ENCODE measurements at places on chromosomes 2 and 18.

- DNase-seq: no peak
Measured at GRCh38 chr2:223488814-223489213, 113.3 kb downstream of the SCG2 start.

DNA sequence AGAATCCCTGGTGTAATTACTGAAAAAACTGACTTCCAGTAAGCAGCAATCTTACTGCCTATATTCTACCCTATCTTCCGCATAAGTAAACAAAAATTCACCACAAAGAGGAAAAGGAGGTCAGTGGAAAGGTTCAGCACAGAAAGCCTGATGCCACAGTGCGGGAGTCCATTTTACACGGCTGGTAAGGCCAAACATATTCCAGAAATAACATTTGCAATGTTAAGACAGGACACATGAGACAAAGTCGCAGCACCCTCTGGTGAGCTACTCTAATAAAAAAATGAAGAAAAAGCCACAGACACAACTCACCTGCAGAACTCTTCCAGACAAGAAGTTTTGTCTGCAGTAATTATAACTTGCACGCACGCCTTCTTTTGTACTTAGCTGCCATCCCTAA, 40.6 kb downstream of the GEMIN6 start:
- DNase-seq: no peak

GRCh38 chr2:219980638-219981037, 353.2 kb downstream of the SLC4A3 start:
- no peak for DNase-seq

GRCh38 chr18:35289293-35289692, 736 bp downstream of the ZSCAN30 start:
- DNase-seq: no peak

- DNase-seq: no peak
Measured at GRCh38 chr2:177545981-177546585, 153.5 kb downstream of the AGPS start.

GRCh38 chr2:57488061-57488460, 558.5 kb upstream of the VRK2 start:
- DNase-seq: no peak

Measured in germinal center (tissue), 1 donor.